Umbilical cord (tissue), 2 donors: ENCODE measurements at places on chromosomes 3 and 15.

DNA sequence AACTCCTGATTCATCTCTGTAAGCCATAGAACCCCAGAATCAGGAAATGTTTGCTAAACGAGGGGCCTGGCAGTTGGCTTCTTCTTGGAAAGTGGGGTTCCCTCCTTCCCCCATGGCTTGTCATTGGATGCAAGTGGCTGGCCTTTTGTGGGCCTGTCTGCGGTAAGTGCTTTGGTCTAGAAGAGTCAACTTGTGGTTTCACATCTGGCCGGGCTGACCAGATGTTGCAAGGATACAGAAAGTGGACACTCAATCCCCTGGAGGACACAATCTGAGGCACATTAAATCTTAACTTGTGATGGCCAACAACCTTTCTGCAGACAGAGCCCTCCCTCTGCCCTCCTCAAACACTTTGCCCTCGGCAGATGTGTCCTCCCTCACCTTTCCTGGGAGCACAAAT is 1.1 kb downstream of the FAH start:
- no peak for DNase-seq

DNA sequence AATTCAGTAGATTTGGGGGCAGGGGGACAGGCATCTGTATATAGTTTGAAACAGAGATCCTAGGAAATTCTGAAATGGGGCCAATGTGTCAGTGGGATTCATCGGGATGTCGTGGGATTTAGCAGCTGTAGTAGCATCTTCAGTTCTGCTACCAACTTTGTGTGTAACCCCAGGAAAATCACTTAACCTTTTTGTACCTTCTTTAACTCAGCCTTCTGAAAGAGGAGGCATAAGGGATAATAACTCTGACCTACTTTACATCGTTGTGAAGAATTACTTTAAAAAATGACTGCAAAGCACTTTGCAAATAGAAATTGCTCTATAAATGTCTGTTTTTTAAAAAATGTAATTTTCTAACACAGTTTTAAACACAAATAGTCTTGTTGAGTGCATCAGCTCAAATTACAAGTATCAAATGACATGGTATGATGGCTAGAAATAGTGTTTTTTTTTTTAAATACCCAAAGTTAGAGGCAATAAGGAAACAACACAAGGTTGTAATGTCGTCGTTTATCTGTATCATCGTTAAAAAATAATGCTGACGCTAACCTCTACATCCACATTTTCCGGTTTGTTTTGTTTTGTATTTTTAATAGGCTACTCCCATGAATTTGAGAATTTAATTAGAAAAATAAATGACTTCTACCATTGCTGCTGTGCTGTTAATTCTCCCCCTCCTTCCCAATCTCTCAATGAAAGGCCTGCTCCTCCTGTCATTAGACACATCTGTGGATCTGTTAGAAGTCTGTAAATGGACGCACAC is 338.5 kb downstream of the PTPRG start:
- no peak for DNase-seq

GRCh38 chr15:67158367-67158766 is 93.0 kb downstream of the SMAD3 start:
- DNase-seq = no peak

GRCh38 chr3:64684715-64685261 is 3.0 kb downstream of the ADAMTS9 start:
- peak; percentile 77 for DNase-seq

- peak; percentile 72 for DNase-seq
Observed at GRCh38 chr3:140629357-140630137, 48.3 kb upstream of the TRIM42 start.
